ENCODE measurements at places on chromosomes 4 and X.

DNA sequence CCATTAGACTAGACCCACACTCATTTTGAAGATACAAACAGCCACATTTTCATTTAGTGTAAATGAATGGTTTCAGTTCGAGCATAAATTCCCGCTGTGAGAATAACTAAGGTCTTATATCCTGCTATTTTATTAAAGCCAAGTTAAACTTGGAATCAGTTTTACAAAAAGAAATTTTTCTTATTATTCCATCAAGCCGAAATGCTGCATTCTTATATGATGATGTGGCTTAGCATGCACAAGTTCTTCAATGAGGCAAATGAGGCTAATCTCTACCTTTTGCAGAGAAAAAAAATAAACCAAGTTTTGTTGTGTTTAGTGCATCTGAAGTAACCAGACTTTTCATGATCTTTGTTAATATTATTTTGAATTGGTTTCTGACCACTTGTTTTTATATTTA is 953.9 kb upstream of the PCDH10 start:
- no peak for DNase-seq

GRCh38 chr4:128649575-128650205 is 159.8 kb upstream of the JADE1 start:
- no peak for DNase-seq

- no peak for DNase-seq
These were observed 14.3 kb downstream of the GPRIN3 start for GRCh38 chr4:89293299-89293698.

GRCh38 chr4:156073976-156074375 is 120.3 kb upstream of the CTSO start:
- no peak for DNase-seq

DNA sequence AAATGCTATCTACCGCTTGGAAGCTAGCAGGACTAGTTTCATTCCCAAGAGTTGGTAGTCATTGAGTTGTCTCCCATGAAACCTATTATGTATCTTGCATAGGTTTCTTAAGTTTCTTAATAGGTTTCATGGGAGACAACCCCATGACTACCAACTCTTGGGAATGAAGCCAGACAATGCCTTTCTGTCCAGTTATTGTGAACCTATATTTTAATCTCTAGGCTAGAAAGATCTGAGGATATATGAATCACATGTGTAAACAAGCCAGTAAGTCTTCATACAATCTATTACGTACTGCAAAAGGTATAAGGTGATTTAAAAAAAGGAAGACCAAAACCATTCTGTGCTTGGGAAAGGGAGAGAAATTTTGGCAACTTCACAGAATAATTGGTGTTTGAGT is 162.6 kb downstream of the INPP4B start:
- DNase-seq, result no peak

- DNase-seq, result peak; percentile 97
These were observed at the start of gene ABRAXAS1 for GRCh38 chr4:83484500-83485461. ABRAXAS1 (minus strand) TSS chr4:83485100; CDS start chr4:83485072, 28 bp downstream.

DNA sequence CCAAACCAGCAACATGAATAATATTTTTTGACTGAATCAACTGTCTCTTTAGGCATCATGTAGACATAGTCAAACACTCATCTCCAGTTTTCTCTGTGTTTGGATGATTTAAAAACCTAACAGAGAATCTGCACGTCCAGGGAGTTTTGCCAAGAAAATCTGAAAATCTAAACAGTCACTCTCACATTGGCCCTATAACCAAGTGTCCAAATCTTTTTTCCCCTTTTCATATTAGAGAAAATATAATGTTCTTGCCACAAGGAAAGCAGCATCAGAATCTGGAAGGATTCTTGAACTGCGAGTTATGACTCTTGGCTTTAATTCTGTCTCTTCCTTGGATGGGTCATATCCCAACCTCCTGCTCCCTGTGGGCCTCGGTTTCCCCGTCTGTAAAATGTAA is 8.8 kb upstream of the CHRDL1 start:
- no peak for DNase-seq

DNA sequence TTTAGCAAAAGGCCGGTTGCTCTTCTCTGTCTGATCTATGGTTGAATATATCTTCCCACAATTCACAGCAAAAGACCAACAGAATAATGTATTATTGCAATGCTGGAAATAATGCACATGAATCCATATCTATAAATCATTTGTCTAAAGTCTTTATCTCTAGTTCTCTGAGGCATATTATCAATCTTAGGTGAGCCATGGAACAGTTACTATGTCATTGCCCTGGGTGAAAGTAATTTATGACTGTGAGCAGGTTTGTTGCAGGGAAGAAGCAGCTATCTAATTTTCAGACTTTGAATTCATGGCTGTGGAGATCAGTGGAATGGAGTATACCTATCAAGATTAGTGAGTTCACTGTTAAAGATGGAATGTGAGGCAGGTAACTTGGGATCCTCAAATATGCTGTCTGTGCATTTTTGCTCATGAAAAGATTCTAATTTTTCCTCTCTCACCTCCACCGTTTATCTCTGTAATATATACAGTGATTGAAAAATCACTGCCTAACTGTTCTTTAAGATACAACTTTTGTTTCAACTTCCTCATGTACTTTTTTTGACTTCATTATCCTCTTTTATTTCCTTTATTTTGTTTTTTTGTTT is 256.8 kb upstream of the ARSJ start:
- no peak for DNase-seq

GRCh38 chr4:26076000-26076587 is 162.1 kb downstream of the SMIM20 start:
- DNase-seq, result no peak

DNA sequence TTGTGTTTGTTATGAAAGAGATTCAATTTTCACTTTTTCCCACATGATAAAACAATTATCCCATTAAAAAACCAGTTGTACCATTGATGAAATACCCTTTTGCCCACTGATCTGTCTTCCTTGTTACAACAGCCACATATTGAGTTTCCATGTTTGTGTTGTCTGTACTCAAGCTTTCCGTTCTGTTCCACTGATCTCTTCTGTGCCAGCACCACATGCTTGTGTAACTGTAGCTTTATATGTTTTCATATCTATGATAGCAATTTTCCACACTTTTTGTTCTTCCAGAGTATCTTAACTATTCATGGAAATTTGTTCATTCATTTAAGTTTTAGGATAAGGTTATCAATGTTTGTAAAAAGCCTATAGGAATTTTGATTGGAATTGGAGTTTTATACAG is 24.3 kb upstream of the RELL1 start:
- DNase-seq, result no peak

- no peak for DNase-seq
These were observed 17.7 kb downstream of the ABLIM2 start for GRCh38 chr4:8140915-8141314.

DNA sequence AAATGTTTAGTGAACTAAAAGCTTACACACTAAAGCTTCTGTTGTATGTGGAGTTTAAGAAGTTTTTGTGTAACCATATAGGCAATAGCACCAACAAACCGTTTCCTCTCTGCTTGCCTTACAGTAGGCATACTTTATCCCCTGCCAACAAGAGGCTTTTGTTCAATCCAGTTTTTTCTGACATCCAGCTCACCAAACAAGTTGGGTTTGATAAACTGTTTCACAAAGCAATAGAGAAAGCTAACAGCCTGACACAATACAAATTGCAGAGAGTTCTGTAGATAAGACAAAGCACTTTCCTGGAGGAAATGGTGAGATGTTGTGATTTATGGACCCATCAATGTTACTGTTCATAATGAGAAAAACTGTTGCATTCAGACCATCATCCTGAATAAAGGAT is 53.8 kb downstream of the PACRGL start:
- no peak for DNase-seq

- DNase-seq, result no peak
These were observed 75.7 kb downstream of the ANKRD50 start for GRCh38 chr4:124636788-124637187.

GRCh38 chr4:70637239-70637913 is 8.8 kb downstream of the ENAM start:
- DNase-seq, result no peak

- DNase-seq, result no peak
These were observed 102.6 kb downstream of the PDE5A start for GRCh38 chr4:119525771-119526712.

DNA sequence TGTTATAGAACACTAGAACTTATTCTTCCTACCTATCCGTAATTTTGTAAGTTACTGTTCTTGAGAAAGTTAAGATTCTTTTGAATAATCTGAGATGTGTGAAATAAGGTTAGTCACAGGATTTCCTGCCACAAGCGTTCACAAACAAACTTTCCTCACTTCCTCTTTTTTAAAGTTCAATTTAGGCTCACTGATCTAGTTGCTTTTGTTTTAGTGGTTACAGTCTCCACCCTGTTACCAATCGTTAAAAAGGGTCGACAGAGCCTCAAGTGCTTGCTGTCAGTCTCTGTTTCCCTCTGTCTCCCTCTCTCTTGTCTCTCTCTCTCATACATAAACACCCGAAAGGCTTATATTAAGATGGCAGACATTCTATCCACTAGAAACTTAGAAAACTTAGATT is 35.9 kb upstream of the STK26 start:
- DNase-seq, result no peak

DNA sequence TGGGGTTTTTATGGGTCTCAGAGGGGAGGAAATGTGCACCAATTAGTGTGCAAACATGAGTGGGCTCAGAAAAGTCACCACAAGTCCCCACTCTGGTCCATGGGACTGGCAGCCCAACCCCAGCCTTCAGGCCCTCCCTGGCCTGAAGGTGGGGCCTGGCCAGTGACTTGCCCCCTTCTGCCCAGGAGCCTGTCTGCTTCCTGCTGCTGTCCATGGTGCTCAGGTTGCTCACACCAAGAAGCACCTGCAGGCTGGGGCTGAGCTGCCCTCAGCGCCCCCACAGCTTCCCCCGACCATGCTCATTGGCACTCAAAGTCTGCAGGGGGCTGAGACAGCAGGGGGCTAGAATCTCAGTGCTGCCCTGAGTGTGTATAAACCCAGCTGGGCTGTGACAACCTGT is 30.6 kb upstream of the GC start:
- DNase-seq, result no peak

GRCh38 chr4:70559924-70560323 is 32.1 kb upstream of the AMBN start:
- no peak for DNase-seq

DNA sequence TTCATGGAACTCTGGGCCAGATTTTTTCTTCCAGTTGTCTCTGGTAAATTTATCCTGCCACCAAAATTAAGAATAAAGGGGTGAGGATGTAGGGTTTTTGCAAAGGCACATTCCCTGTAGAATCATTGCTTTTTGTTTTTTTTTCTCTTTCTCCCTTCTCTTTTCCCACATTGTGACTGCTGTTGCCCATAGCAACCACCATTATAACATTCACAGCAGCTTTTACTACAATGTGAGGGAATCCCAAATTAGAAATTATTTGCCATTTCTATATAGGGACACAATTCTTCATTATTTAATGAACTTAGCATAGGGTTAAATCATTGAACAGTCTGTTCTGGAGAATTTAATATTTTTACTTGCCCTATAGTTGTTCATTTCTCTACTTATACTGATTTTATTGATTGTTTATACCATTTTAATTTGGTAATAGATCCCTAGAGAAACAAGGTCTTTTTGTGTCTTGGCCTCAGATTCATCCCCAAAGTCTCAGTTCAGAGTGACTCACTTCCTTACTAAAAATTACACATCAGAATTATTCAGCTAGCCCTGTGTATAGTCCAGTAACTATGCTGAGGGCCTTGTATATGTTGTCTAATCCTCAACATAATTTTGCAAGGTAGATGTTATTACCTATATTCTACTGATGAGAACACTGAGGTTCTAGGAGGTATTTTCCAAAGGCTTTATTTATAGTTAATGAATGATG is 80.8 kb upstream of the ANK2 start:
- no peak for DNase-seq

DNA sequence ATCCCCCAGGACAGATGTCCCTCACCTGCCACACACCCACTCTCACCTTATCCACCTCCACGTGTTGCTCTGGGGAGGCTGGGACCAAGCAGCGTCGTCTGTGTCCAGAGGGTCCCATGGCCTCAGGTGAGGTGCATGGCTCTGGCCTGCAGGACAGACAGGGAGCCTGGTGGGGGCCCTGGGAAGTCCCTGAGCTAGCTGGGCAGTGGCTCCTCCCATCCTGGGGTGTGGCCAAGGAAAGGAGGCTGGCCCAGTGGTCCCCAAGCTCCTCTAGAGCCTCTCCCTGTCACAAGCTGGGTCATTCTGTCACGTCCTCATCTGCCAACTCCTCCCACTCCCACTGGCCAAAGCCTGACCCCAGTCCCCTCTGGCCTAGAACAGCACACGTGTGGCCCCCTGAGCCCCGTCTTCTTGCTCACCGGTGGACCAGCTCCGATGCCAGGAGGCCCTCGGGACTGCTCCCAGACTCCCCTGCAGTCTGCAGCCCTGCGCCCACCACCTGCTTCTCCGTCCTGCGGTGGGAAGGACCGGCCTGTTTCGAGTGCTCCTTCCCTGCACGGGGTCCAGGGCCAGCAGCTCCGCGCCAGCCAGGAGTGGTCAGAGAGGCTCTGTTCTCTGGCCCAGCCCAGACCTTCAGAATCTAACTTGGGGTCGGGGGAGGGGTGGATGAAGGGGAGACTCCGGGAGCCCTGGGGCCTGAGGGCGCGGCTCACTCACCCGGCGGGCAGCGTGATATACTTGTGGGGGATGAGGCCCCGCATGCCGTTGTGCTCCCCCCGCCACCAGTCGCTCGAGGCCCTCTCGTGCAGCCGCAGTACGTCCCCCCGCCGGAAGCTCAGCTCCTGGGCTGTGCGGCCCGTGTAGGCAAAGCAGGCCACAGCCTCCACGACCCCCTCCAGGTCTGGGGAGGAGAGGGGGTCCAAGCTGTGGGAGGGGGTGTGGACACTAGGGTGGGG is 4.8 kb downstream of the AVPR2 start:
- DNase-seq, result no peak

DNA sequence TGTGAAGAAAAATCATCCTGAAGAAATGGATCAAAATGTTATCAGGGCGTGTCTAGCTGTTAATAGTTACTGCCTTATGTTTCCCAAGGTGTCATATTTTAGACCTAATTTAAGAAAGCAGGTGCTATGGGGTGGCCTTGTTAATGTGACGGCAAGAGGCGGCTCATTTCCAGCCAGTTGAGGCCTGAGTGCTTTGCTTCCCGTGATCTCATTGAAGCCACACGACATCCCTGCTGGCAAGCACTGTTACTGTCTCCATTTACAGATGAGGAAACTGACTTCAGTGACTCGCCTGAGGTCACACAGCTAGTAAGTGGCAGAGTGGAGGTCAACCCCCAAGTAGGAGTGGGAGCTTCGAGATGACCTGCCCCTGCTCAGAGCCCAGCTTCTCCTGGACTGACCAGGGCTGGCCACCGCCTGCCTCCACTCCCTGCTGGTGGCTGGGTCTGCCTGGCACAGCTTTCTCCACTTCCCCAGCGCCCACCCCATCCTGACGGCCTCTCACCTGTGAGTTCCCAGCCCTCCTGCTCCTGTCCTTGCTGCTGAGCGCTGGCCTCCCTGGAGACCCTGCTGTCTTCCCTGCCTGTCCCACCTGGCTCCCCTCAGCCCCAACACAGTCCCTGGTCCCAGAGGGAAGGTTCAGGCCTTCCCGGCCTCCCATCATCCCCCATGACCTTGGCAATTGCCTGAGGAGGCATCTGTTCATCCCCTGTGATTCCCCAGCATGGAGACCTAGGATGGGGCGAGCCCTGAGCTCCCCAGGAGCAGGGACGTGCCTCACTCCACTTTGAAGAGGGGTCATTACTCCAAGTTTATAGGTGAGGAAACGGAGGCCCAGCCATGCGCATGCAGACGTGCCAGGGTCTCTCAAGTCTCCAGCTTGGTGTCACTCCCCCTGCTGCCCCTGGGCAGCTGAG is 47.7 kb upstream of the SORCS2 start:
- DNase-seq, result no peak

GRCh38 chr4:101806914-101807313 is 16.4 kb downstream of the BANK1 start:
- no peak for DNase-seq

GRCh38 chr4:53365121-53365485 is 758 bp downstream of the SCFD2 start:
- DNase-seq, result no peak

GRCh38 chr4:114163051-114163450 is 183.6 kb upstream of the ARSJ start:
- DNase-seq, result no peak

All from activated T-cell treated with anti-CD3 and anti-CD28 coated beads, Interleukin-2, amount 50 U/mL, for 1 hour (primary cell).